Amygdala (tissue), 56 donors: ENCODE measurements at places on chromosomes 2 and 18.

- DNase-seq = no peak
These were observed 463 bp downstream of the SMC6 start for GRCh38 chr2:17752892-17753802.

DNA sequence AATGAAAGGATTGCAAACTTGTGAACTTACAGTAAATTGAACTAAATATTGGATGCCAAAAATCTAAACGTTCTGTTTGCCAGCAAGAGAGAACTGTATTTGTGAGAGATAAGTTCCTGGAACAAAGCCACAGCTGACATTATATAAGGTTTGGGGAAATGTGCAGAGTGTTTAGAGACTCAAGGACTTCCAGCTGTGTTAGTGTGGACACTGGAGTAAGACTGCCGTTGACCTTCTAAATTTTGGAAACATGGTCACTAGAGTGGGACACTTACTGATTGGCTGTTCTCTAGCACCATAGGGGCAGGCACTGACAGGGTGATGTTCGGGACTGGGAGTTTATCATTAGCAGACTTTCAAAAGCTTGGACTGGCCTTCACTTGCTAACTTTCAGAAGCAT lies 40.5 kb downstream of the SCN9A start:
- no peak for DNase-seq

GRCh38 chr2:173654896-173655265 lies 300.2 kb downstream of the CDCA7 start:
- no peak for DNase-seq

- DNase-seq = no peak
These were observed 15.5 kb downstream of the HDAC4 start for GRCh38 chr2:239385096-239386000.

DNA sequence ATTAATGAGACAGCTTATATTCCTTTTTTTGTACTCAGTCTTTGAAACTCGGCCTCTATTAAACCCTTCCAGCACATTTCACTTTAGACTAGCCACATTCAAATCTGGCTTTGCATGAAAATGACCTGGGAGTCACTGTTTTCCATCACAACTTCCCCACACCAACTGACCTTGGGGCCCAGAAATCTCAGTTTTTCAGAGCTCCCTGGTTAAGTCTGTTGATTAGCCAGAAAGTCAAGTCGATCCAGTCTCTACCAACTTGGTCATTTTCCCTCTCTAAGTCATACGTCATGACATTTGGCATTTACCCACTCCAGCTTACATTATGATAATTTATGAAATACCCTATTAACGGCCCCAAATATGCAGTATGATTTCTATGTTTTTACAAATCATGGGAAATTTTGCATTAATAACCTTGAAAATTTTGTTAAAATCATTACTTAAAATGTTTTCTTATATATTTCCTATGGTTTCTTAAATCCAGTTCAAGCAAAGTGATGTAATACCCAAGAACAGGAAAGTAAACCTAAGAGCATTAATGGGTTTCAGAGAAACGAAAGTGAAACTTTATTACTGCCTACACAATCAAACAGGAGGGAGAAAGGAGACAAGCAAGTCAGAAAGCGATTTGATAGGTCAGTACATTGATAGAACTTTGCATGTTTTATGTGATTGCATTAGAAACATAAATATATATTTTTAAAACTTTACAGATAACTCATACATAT lies 77.1 kb downstream of the SPATS2L start:
- no peak for DNase-seq

DNA sequence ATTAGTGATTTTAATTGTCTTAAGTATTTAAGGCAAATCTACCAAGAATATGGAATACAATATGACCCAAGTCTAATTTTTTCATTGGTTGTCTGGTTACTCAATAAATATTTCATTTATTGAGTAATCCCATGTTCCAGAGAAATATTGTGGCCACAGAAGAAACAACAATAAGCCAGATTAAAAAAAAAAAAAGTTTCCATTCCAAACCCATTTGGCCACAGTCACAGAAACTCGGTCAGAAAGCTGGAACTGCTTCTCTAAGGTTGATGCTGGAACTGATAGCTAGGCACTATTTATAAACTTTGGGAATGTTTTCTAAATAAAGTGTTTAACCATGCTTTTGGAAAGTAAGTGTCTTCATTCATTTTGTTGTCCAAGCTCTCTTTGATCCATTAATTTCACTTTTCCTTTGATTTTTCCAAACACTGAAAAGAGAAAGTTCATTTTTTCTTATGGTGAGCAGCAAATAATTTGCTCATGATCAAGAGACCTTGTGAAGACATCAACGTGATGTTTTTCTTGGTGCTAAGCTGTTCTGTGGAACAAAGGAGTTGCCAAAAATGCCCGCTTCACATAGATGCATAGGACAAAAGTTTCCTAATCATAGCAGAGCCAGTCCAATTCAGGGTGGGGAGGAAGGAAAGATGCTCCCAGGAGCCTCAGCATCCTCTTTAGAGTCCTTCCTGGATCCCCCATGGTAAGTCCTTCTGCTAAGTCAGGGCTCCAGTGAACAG lies 72.1 kb upstream of the CCBE1 start:
- DNase-seq = no peak

DNA sequence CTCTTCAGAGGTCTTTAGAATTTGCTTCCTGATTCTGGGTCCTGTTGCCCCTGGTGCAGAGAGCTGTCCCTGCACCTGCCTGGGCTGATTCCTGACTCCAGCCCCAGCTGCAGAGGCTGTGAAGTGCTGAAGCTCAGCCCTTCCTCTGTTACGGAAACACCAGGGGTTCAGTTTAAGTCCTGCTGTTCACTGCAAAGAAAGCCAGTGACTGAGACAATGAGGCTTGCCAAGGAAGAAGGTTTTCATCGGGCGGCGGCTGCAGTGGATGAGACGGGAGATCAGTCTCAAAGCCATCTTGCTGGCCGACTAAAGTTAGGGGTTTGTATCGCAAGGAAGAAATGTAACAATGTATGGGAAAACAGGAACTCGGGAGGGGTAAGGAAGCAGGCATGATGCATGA lies 142.4 kb upstream of the ZNF236 start:
- DNase-seq = no peak

GRCh38 chr2:232581725-232582124 lies 31.2 kb downstream of the EIF4E2 start:
- no peak for DNase-seq

DNA sequence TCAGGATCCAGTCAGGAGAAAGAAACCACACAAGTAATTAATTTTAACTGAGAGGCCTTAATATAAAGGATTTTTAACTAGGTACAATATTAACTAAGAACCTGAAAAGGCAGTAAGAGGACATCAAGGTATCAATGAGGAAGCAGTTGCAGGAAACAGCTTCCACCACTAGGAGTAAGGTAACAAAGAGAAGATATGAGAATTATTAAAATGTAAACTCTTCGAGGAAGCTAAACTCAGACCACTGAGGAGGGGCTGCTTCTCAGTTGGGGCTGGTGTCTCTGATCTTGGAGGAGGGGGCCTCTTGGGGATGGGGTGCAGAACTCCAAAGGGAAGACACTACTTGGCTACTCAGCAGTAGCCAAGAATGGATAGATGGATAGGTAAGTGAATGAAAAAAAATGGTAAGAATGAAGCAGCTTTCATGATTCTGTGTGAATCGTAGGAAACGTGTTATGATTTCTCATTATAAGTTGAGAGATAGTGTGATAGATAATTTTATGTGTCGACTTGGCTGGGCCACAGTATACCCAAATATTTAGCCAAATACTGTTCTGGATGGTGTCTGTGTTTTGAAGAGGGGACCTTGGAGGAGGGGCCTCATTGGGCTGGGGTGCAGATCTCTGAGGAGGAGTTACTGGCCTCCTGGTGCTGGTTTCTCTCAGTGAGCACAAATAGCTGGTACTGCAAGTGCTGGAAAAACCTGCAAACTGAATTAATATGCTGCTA lies 547.7 kb upstream of the LRRTM1 start:
- DNase-seq = no peak

DNA sequence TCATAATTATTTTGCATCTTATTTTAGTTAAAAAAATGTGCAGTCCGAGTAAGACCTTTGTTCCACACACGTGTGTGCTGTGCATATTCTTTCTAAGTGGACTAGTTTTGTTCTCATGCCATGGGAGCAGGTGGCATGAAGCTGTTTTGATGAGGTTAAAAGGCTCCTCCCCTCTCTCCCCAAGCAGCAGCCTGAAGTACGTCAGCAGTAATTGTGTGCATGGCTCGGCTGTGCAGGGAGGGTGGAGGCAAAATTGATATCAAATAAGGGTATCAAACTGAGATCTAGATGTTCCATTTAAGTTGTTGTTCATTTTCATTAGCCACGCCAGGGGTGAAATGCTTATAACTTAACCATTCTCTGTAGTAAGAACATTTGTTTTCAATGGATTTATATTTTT lies at the start of gene NYAP2:
TSS of gene NYAP2 (plus strand) at position 207 of the 400 bp plus-strand sequence. CDS start 9,171 bp downstream, outside the sequence.
- no peak for DNase-seq

- DNase-seq = no peak
These were observed 10.1 kb downstream of the PAX3 start for GRCh38 chr2:222288590-222289277.

DNA sequence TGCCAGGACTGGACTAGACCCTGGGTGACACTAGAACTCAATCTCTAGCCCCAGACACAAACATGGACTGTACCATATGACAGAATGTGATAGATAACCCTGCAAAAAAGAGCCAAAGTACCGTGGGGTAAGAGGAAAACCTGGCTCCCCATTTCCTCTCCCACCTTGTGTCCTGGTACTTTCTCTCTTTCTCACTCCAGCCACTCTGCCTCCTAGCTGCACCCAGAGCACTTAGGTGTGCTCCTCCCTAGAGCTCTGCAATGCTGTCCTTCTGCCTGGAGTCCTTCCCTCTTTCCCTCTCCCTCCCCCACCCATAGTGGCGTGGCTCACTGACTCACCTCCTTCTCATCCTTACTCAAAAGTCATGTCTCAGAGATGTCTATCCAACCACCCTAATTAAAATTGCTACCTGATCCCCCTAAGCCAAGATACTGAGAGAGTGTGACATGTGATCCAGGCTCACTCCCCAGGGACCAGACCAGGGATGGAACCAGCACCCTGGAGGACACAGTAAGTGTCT lies 171.3 kb downstream of the LOXHD1 start:
- no peak for DNase-seq

DNA sequence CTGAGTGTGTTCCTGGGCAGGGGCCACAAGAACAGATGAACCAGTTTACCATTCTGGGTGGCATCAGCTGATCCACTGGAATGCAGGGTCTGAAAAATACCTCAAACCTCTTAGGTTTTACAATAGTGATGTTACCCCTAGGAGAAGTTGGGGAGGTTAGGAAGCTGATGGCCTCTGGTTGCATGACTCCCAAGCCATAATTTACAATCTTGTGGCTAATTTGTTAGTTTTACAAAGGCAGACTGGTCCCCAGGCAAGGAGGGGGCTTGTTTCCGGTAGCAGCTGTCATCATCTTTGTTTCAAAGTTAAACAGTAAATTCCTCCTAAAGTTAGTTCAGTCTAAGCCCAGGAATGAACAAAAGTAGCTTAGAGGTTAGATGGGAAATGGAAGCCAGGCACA lies 113.8 kb upstream of the SLC38A11 start:
- no peak for DNase-seq

DNA sequence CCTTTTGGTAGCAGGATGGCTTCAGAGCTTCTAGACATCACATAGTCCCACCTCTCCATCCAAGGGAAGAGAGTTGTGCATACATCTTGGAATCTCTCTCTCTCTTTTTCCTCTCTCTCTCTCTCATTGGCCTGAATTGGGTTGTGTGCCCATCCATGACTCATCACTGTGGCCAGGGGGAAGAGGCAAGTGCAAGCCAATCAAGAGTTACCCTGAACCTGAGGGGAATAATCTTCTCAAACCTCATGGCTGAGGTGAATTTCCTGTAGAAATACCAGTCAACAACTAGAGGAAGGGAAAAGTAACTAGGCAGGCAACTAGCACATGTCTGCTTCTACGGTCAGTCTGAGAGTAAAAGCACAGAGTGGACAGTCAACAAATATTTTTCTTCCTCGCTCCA lies 7.3 kb upstream of the CHN1 start:
- no peak for DNase-seq

DNA sequence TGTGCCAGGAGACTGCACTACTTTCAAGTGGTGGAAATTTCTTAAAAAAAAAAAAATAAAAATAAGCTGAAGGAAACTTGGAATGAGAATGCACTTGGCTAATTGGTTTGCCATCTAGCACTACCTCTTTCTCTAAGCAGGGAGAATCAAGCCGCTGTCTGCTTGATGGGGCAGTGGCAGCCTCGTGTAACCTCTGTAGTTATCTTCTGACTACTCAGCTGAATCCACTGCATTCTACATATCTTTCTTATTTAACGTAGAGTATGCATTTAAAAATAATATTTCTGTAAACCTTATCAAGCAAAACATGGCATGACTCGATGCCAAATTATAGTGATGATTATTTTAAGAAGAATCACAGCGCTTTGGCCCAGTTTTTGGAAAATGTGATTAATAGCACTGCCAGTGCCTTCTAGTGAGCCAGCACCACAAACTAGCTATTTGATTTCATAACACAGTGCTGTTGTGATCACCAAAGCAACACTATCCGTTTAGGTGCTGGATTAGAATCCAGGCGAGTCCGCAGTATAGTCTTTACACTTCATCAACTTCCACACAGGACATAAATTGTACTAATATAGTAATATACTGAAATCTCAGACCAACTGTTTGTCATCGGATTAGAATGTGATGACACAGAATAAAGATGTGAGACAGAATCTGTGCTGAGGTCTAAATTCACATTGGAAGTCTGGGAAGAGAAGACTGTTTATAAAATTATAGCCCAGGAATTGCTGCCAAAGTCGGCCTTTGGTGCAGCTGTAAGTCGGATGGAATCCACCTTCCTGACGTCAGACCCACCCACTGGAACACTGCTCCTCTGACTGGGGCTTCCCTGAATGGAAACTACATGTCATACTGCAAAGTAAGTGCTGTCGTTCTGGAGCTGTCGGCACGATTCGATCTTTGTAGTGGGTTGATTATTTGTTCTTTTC lies 136.5 kb upstream of the ETAA1 start:
- DNase-seq = no peak

- no peak for DNase-seq
These were observed 68.4 kb downstream of the COPS7B start for GRCh38 chr2:231854616-231855125.

- no peak for DNase-seq
These were observed 64.0 kb upstream of the SMAD7 start for GRCh38 chr18:49014605-49015267.

DNA sequence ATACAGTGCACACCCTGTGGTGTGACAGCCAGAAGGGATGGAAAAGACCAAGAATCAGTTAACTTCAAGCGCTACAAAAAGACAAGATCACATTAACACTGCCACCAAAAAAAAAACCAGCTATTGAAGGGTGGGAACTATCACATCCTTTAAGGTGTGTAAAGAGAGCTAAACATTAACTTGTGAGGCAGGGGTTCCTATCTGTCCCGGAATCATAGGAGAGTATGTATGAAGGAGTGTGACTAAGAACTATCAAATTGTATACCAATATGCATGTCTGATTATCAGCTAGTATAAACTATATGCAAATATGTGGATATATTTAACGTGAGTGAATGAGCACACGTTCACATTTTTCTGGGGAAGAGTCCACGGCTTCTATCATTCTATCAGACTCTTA lies 88.4 kb upstream of the DNER start:
- no peak for DNase-seq
